ENCODE measurements at places on chromosomes 13 and 19.

DNA sequence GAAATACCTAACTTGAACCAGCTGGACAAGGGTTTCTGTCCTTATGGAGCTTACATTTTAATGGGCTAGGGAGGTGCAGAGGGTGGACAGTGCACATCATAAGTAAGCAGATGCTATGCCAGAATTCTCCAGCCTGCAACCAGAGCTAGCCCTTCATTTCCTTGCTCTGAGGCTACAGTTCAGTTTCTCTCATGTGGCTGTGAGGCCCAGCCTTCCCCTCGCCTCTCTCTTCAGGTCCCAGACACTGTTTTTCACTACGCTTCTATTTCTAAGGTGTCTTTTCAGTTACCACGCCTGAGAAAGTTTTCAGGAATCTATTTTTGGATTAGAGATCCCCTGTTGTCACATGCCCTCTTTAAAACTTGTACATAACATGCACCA lies 141.9 kb downstream of the PCCA start:
- DNase-seq: no peak

DNA sequence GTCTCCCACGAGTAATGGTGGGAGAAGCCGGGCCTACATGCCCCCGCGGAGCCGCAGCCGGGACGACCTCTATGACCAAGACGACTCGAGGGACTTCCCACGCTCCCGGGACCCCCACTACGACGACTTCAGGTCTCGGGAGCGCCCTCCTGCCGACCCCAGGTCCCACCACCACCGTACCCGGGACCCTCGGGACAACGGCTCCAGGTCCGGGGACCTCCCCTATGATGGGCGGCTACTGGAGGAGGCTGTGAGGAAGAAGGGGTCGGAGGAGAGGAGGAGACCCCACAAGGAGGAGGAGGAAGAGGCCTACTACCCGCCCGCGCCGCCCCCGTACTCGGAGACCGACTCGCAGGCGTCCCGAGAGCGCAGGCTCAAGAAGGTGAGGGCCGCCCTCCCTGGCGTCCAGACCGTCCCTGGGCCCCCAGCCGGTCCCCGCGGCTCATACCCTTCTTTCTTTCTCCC lies 1.4 kb upstream of the USF2 start:
- no peak for DNase-seq

DNA sequence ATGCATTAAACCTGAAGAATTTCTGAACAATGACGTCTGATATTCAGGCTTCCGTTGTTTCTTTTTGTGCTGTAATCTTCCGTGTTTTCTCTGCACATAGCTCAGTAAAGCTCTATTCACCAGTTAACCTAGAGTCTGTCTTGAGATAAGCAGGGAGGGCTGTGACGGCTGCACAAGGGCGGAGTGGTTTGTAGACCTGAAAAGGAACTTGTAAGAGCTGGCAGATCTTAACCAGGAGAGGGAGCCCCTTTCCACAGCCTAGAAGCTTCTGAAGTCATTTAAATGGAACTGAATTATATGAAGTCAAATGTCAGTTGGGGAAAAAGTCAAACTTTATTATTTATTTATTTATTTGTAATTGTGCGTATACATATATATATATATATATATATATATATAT lies 27.5 kb downstream of the DPRX start:
- no peak for DNase-seq

GRCh38 chr13:28401303-28402056 lies 93.4 kb downstream of the FLT1 start:
- DNase-seq: no peak

DNA sequence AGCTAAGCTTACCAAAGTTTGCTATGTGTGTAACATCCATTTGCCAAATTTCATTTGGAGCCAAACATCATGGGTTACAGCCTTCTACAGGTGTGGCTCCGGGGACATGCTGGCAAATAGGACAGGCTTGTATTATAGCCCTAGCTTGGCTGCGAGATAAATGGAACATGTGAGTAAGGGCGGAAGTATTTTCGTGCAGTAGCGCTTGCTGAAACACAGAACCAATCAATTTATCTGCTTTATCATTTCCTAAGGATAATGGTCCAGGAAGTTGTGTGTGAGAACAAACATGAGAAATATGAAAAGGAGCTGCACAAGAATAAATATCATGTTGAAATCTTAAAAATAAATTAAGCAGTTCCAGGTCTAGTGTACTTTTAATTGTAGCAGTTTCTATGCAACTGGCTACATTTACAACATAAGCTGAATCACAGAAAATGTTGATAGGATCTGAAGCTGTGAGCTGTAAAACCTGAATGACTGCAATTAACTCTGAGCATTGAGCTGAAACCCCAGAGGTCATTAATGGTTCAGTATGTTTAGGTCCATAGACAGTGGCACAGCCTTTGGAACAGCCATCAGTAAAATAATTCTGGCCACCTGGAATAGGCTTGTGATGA lies 22.2 kb upstream of the ZNF100 start:
- DNase-seq: no peak

DNA sequence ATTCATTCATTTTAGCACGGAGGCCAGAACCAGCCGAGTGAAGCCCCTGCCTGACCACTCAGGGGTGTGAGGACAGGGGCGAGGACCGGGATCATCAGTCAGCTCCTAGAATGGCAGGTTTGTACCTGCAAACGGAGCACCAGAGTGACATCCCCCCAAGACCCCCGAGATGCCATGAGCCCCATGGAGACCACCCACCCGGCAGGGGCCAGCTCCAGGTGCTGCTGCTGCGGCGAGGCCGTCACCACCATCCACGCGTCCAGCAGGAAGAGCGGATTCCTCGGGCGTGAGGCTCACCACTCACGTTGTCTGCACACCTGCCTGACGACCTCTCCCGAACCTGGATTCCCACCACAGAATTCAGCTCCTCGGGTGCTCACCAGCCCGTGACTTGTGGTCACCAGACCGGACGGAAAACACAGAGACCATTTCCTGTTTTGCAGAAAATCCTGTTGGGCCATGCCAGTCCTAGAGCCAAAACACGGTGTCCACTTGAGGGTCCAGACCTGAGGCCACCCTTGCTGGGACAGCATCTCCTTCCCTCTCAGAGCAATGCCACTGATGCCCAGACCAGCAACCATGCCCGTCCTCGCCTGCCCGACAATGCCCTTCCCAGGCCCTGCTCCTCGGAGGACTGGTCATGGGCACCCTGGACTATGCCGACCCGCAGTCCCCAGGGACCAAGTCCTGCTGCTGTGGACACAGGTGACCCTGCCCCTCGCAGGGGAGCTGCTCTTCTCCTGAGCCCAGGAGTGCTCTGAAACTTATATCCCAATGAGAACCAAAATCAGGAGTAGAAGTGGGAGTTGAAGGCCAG lies 74.2 kb downstream of the RASA3 start:
- no peak for DNase-seq

- no peak for DNase-seq
Observed at GRCh38 chr13:23321535-23322241, 111.8 kb downstream of the SACS start.

- no peak for DNase-seq
Observed at GRCh38 chr13:86567119-86567518, 767.9 kb upstream of the SLITRK6 start.

- DNase-seq: no peak
Observed at GRCh38 chr13:39765801-39766463, 110.5 kb downstream of the COG6 start.

- DNase-seq: no peak
Observed at GRCh38 chr13:39102981-39103490, 64.8 kb downstream of the NHLRC3 start.

DNA sequence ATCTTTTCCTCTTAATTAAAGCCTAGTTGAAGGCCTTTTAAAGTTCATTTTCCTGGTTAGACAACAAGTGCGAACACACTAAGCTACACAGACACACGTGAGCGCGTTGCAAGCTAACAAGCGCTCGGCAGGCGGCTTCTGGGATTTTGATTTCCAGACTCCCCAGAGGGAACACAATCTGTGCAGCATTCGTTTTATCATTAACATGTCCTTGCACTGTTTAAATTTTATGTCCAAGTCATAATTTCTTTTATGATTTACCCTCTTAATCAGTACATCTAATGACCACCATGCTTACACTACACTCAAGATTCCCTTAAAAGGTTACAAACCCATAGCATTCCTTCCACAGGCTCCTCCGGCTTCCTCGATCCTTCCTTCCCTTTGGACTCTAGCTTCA lies 16.8 kb downstream of the COL4A1 start:
- DNase-seq: no peak

DNA sequence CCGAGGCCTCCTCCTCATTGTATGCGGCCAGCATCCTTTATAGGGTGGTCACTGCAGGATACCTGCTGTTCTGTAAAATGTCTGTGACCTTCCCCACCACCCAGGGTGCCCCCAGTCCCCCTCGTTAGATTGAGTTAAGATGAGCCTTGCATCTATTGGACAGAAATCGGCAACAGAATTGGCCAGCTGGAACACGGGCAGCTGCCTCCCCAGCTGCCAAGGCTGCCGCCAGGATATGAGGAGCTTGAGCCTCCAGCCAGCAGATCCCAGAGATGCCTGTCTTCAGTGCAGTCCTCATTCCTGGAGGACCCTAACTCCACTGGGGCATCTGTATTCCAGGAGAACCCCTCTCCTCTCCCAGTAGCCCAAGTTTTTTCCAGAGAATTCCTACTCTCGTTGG lies 463.0 kb downstream of the TSHZ3 start:
- DNase-seq: no peak

- DNase-seq: no peak
Observed at GRCh38 chr13:85283408-85283807, 515.8 kb downstream of the SLITRK6 start.

DNA sequence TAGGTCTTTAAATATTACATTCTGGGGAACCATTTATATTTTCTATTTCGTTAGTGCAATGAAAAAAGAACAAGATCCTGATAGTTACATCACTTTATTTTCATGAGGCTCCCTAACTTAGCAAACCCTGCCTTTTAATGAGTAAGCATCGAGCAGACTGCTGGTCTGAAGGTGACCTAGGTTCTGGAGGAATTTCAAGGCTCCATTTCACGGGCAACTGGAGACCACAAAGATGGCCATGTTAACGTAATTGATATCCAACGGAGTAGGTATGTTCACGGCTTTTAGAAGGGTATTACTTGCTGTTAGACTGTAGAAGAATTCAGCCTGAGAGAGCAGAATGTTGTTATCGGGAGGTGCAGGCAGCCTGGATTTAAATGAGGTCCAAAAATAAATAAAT lies 1597.6 kb downstream of the EFNB2 start:
- DNase-seq: no peak

GRCh38 chr19:58554494-58555368 lies at the start of gene CHMP2A:
CHMP2A (minus strand) TSS chr19:58555105; CDS start chr19:58554212, 893 bp downstream.
- DNase-seq: peak; percentile 97

GRCh38 chr19:19354932-19355331 lies 34.3 kb downstream of the MAU2 start:
- no peak for DNase-seq

- DNase-seq: no peak
Observed at GRCh38 chr13:109568339-109568818, 218.0 kb downstream of the IRS2 start.

DNA sequence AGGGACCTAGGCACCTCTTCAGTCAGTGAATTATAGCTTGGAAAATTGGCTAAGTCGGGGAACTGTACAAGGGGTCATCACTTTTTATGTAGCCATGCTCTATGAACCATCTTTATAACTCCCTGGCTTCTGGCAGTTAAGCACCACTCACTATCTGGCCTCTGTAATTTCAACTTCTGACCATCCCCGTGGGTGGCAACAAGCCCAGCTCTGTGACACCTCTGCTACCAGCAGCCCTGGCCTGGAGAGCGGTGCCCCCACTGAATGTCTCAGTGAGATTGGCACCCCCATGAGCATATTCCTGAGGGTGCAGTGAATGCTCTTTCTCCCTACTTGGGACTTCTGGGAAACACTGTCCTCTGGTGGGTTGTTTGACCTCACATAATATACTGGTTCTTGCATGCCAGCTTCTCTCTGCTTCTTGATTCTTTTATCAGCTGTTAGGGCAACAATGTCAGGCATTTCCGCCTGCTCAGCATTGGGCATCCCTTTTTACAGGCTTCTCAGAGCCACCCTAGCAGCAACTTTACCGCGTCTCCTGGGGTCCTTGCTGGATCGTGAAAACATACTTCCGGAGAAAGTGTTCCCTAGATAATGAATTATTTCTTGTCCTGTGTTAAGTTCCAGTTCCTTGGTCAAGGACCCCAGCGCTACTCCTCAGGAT lies 10.4 kb downstream of the KL start:
- no peak for DNase-seq

- no peak for DNase-seq
Observed at GRCh38 chr13:79972066-79972569, 368.8 kb downstream of the SPRY2 start.

GRCh38 chr19:38539751-38540150 lies 78.0 kb downstream of the MAP4K1 start:
- DNase-seq: no peak

GRCh38 chr13:51113969-51114368 lies 2.9 kb upstream of the C13orf42 start:
- no peak for DNase-seq

- no peak for DNase-seq
Observed at GRCh38 chr13:112442483-112443090, 66.4 kb downstream of the SPACA7 start.

DNA sequence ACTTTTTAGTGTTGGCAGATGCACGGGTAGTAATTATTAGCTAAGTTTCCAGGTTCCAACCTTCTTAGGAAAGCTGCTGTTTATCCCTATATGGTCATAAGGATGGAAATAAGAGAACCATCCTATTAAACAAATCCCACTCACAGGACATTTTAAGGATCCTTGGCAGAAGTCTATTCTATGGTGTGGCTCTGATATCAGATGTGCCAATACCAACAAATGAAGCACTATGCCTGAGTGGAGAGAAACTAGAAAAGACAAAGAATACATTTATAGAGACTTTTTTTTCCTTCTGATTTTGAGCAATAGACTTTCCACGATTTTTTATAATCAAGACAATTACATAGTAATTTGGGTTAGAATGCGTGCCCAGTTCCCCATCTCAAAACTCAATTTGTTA lies 12.6 kb downstream of the PCDH17 start:
- no peak for DNase-seq

- DNase-seq: no peak
Observed at GRCh38 chr13:34030782-34031181, 212.8 kb downstream of the RFC3 start.

GRCh38 chr19:4172861-4173473 lies 9.4 kb downstream of the SIRT6 start:
- DNase-seq: no peak

DNA sequence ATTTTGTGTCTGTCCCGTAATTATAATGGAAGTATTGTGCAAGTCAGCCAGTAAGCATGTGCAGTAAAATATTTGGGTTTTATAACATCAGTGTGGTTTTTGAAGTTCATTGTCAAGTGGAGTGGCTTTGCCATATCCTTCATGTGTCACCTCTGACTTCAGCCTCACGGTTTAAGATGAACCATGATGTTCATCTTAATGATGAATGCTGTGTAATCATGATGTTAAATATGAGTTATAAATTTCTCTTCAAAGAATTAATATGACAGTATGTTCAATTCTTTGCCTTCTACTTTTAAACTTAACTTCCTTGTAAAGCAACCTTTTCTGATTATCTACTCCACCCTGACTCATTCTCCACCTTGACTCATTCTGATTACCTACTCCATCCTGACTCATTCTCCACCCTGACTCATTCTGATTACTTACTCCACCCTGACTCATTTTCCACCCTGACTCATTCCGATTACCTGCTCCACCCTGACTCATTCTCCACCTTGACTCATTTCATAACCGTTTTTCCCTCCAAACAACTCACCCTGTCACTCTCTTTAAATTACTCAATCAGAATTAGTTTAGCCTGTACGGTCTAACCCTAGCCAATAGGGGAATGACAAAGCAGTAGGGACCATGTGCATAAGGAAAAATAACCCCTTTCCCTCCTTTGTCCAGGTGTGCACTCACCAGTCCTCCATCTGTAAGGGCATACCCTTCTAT lies 50.3 kb upstream of the ANKRD10 start:
- no peak for DNase-seq

Measured in activated CD8-positive, alpha-beta memory T cell treated with anti-CD3 and anti-CD28 coated beads for 1 hour (primary cell).